Activated naive CD4-positive, alpha-beta T cell treated with Interleukin-2 at 50 U/mL for 16 hours (primary cell): ENCODE measurements at places on chromosomes 4 and X.
A peak's percentile ranks its signal among the peaks of the same experiment; 100 is the strongest.

DNA sequence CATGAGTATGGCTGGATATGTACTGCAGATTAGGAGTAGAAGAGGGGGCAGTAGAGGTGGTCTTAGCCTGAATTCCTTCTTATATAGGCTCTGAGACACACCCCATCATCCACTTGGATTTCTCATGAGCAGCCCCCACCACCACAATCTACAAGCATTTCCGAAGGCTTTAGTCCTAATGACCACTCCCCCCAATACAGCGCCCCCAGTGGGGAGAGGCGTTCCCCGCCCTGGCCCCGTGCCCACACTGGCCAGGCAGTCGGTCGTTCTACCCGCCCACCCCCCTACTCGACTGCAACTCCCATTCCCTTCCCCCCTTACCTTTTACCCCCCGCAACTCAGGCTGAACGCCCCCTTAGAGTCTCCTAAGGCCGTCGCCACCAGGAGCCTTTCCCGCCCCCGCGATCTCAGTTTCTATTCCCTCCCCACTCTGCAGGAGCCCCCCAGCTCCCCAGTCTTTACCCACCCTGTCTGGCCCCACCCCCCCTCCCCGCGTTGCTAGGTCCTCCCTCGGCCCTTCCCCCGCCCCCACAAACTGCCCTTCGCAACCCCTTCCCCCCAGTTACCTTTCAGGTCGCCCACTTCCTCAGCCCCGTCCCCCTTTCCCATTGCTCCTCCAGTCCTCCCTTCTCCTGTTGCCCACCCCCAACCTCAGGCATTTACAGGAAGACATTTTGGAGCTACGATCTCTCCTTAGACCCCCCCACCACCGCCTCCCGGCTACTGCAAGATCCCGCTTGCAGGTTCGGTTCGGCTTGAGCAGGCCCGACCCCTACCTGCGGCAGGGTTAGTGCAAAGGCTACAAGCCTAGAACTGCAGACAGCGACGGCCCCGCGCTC is 468 bp downstream of the ZMYM3 start:
- DNase-seq, result peak; percentile 43

DNA sequence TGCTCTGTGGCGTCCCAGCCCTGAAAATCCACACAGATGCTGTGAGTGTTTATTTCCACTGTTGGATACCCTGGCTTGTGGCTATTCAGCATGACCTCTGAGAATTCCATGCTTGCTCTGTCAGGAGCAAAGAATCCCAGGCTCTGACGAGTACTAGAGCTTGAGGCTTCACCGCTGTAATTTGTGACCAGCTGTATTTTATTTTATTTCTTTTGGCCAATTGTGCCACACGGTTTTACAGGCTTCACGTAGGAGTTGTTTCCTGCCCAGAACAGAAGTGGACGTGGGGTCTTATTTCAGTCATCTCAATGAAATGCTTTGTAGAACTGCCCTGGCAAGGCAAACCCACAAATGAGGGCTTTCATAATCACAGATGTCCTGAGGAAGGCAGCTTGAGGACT is 69.4 kb upstream of the CLDN34 start:
- no peak for DNase-seq

DNA sequence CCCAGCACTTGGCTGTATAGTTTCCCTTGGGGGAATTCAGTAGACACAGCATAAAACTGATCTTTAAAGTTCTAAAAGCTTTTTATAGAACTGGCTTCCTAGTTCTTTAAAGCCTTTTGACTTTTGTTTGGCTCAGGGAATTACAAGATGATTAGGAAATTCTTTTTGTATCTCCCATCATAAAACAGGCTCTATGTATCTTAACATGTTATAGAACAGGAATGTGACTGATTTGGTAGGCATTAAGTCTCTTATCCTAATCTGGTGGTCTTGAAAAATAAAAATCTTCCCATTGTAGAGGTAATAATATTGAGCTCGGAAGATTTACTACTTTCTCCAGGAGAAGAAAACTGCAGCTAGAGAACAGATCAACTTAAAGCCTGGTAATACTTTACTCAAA is 262.7 kb downstream of the KCNIP4 start:
- DNase-seq, result no peak

GRCh38 chr4:158259955-158260575 is 49.8 kb downstream of the TMEM144 start:
- no peak for DNase-seq

- DNase-seq, result no peak
Measured at GRCh38 chr4:126762663-126763247, 870.0 kb upstream of the INTU start.

DNA sequence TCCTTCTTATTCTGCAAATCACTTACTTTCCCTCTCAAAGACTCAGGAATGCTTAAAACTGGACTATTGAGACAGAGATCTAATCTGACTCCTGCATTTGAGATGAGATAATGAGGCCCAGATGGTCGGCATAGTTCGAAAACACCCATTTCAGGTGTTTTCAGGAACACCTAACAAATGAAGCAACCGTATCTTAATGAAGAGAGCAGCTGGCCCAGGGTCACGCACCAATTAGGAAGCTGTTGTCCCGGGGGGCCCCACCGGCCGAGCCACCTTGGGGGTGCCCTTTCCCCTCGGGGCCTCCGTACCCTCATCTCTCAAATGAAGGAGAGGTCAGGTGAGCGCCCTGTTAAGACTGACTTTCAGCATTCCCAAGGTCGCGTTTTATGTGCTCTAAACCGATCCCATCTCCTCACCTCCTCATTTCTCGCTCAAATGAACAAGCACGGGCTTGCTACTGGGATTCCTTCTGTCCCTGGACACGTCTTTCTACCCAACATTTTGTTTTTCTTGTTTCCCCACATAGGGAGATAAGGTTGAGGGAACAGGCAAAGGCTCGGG is 824 bp downstream of the LRPAP1 start:
- DNase-seq, result no peak

DNA sequence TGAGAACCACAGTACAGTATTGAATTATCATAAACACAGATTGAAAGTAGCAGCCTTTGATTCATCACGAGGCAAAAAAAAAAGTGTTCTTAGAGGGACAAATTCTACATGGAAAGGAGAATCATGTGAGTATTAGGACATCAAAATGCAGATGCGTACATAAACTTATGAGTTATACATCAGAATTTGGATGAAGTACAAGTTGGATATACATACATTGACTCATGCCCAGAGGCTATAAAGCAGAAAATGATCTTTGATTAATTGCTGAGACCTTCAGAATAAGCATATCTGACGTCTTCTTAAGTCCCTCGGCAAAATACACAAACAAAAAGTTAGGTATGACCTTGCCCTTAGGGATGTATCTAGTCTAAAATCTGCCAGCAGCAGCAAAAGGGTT is 206.4 kb downstream of the LDB2 start:
- no peak for DNase-seq

- DNase-seq, result no peak
Measured at GRCh38 chr4:124409044-124409443, 303.5 kb downstream of the ANKRD50 start.

DNA sequence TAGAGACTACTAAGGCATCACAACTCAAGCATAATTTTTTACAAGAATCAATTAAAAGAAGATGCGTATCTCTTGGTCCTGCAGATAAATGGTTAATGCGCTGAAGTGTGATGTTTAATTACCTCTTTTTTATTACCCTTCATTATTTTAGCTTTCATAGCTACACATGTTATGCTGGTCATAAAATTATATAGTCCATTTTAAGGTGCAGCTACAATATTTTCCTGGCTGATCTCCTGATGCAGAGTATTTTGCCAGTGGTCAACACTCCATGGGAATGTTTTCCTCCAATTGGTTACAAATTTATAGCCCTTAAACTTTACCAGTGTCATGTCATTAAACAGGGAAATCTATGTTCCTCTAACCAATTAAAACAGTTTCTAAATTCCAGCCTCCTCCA is 1617.2 kb downstream of the PCDH7 start:
- DNase-seq, result no peak

DNA sequence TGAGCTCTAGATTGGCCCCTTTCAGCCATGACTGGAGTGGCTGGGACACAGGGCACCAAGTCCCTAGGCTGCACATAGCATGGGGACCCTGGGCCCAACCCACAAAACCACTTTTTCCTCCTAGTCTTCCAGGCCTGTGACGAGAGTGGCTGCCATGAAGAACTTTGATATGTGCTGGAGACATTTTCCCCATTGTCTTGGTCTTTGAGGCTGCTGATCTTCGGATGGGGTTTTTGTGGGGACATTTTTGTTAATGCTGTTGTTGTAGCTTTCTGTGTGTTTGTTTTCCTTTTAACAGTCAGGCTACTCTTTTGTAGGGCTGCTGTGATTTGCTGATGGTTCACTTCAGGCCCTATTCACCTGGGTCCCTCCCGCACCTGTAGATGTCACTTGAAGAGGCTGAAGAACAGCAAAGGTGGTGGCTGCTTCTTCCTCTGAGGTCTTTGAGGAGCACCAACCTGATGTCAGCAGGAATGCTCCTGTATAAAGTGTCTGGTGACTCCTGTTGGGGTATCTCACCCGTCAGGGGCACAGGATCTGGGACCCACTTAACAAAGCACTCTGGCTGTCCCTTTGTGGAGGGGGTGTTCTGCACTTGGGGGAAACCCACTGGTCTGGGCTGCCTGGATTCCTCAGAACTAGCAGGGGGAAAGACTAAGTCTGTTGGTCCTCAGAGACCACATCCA is 49.6 kb upstream of the GRID2 start:
- DNase-seq, result no peak

- no peak for DNase-seq
Measured at GRCh38 chr4:48299560-48299959, 29.9 kb upstream of the TEC start.

DNA sequence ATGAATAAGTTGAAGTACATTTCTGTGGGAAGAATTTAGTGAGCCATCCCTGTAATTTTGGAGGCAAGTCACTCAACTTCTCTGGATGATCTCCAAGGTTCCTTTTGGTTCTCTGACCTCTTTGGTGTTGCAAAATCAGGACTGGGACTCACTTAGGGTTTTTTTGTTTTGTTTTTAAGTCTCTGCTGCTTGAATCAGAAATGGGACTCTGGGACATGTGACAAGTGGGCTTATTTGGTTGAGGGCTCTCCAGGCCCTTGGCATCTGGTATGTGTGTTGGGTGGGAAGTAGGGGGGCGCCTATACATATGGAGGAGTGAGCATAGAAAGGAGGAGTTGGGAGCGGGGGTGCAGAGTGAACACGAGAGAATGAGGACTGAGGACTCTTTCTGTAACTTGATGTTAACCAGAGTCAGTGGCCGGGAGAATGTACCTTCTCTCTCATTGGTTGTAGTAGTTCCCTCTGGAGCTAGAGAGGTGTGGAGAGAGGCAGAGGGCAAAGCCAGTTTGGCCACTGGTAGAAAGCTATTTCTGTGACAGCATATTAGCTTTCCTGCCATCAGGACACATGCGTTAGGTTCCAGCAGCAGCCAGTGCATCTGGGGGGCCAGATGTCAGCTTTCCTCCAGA is 1.9 kb downstream of the ARHGAP10 start:
- no peak for DNase-seq

DNA sequence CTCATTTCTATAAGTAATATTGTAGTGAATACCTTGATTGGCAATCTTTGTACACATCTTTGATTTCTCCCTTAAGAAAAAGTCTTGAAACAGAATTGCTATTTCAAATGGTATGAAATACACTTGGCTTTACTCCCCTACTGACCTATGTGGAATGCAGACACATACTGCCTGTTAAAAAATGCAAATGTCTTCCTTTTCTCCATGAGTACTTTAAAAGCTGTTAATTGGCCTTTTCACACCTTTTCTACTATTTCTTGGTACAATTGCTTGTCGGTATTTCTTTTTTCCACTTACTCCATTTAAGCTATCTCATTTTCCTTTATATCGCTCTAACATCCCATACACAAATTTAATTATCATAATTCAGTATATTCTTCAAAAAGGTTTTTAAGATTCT is 87.2 kb downstream of the FRYL start:
- no peak for DNase-seq

DNA sequence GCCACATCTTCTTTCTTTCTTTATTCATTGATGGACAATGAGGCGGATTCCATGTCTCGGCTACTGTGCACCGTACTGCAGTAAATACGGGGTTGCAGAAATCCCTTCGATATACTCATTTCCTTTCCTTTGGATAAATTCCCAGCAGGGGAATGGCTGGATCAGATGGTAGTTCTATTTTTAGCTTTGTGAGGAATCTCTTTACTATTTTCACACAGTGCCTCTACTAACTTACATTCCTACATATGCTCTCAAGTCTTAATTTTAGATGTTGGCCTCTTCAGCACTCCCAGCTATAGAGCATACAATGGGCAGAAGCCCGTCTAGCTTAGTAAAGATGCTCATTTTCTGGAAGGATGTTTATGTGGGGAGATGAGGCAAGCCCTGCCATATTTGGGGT is 317.4 kb downstream of the ASMT start:
- DNase-seq, result no peak

DNA sequence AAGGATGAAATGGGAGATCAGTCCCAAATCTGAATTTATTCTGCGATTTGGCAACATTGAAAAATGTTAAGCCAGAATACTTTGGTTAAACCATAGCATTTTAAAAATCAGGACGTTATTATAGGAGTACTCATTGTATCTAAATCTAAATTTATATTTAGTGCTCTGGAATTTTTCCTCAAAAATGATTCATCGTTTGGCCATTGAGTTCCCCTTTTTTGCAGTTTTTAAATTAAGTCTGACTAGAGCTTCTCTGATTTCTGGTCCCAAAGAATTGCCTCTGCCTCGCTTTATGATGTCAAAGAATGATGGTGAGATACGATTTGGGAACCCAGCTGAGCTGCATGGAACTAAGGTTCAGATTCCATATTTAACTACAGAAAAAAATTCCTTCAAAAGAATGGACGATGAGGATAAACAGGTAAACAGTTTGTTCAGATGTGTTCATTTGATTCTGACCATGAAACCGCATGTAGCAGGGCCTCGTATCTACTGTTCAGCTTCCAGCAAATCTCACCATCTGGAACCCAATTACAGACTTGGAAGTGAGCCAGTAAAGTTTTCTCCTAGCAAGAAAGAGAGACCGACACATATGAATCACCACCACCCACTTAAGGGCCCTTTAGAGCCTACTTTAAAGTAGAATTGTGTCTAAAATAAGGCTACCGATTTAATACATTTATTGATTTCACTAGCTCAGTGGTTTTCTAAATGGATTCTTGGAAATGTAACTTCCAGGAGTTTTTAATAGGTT is 75.6 kb downstream of the REPS2 start:
- DNase-seq, result no peak

DNA sequence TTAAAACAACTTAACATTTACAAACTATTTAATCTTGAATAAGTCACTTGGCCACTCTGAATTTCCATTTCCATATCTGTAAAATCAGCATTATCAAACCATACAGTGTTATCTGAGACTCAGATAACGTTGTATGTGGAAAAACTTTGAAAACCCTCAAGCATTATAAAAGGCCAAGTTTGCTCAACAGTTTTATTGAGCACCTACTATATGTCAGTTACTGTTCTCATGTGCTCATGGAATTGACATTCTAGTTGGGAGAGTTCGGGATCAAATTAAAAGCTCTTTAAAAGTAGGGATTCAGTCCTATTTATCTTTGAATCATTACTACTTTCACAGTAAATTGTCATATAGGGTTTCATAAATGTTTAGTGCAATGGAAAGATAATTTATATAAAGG is 97.9 kb downstream of the FRMPD4 start:
- DNase-seq, result no peak

DNA sequence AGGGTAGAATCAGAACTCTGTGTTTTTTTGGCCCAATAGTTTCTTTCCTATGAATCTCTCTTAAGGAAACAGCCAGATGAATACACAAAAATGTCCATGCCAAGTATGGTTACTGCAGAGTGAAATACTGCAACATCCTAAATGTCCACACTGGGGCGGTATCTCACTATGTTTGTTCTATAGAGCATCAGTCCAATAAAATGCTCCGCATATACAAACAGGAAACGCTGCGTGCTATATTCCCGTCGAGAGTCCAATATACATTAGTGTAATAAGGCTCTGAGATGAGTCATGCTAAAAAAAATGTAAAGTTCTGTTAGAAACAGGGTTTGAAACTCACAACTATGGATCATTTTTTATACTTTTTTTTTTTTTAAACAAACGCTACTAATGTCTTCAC is 72.9 kb upstream of the ENOX2 start:
- no peak for DNase-seq
